ENCODE measurements at places on chromosomes 2 and 18.

- no peak for DNase-seq
Measured at GRCh38 chr2:129764376-129765325, 214.8 kb upstream of the RAB6C start.

GRCh38 chr2:22957446-22957845, 427.5 kb upstream of the KLHL29 start:
- DNase-seq = no peak

DNA sequence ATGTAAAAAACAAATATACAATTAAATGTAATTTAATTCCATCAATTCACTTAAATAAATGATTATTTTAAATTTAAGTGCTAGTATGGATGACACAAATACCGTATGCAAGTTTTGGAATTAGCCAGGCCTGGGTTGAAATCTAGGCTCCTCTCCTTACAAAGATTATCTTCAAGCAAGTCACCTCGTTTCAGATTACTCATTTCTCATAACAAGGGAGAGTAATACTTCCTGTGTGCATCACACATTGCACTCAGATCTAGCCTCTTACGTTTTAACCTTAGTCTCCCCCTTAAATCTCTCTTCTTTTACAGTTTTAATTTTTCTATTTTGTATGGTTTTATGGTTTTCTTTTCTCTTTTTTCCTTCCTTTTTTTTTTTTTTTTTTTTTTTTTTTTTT, 1475.9 kb upstream of the NXPH2 start:
- no peak for DNase-seq

- no peak for DNase-seq
Measured at GRCh38 chr2:152615177-152615576, 102.1 kb downstream of the PRPF40A start.

- DNase-seq = no peak
Measured at GRCh38 chr18:43238429-43238828, 38.9 kb downstream of the SYT4 start.

DNA sequence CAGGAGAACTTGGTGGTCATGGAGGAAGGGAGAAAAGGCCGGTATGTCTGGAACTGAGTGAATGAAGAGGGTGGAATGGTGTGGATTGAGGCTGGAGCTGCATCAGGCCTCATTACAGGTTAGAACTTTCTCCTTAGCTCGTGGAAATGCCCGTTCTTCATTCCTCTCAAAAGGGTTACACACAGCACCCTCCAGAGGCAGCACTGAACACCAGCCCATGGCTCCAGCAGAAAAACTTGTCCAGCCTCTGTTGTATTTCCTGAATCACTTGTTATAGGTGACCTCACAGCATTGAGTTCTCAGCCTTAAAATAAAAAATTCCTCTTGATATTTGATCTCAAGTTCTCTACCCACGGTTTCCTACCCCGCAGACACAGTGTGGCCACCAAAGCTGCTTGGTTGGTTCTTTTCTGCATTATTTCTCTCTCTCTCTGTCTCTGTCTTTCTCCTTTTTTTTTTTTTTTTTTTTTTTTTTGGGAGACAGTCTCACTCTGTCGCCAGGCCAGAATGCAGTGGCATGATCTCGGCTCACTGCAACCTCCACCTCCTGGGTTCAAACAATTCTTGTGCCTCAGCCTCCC, 89.6 kb downstream of the ITGB1BP1 start:
- DNase-seq = peak; percentile 10

DNA sequence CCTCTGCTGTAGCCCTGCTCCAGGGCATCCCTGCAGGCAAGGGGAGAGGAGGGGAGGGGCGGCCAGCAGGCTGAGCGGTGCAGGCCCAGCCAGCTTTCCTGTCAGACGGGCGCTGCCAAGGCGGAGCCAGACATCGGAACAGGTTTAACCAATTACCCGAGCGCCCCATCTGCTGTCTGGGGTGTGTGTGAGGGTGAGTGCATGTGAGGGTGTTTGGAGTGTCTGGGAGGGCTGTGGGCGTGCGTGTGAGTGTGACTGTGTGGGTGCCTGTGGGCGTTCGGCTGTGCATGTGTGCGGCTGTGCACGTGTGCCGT, 20.0 kb downstream of the EMX1 start:
- DNase-seq = no peak

DNA sequence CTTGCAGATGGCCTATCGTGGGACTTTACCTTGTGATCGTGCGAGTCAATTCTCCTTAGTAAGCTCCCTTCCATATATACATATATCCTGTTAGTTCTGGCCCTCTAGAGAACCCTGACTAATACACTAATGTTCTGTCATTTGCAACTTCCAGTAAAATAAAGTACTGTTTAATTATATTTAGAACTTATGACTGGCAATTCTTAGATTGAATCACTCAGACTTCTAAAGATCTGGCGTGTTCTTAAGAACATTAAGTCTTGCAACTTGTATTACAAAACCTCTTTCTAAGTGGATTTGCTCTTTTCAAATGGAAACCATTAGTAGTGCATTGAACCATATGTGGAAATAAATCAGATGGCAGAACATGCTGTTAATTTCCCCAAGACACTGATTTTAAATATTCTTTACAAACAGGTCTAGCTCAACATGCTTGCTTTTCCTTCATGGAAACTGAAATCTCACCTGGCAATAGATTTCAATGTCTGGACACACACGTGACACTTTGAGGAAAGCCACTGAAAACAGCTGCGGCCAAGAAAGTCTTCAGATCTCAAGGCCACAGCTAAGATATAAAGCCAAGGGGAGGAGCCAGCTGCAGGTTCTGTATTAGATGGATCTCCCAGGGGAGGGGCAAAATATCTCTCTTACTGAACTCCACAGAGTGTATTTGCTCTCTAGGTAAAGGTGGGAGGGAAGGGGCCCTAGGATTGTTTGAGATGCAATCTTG, 50.6 kb downstream of the PMAIP1 start:
- DNase-seq = no peak

DNA sequence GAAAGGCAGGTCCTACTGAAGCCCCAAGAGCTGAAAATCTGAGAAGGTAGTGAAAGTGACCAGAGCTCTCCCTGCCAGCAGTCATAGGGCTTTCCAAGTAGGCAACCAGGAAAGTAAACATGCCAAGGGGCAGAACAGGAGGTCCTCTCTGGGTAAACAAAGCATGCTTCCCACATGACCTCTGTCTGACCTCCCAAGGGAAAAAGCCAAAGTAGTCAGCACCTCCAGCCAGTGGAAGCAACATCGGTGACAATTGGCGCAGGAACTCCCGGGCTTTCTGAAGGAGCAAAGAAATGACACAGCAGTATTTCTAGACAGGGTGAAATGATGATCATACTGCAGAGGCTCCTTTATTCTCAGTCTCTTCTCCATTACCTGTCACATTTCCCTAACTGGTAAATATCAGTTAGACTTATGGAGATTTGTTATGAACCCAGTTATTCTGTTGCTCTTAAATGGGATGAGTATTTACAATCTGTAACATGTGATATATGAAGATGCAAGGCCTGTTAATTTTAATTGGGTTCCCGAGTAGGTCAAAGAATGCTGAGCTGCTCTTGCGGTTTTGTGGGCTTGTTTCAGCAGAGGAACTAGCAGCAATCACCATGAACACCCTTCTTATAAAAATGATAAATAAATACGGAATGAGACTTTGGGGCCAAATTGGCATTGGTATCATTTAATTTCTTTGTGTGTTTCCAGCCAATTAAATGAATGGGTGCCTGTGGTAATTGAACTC, 321.0 kb downstream of the RND3 start:
- DNase-seq = no peak

GRCh38 chr2:10407841-10408648, 40.1 kb downstream of the ODC1 start:
- peak; percentile 71 for DNase-seq

DNA sequence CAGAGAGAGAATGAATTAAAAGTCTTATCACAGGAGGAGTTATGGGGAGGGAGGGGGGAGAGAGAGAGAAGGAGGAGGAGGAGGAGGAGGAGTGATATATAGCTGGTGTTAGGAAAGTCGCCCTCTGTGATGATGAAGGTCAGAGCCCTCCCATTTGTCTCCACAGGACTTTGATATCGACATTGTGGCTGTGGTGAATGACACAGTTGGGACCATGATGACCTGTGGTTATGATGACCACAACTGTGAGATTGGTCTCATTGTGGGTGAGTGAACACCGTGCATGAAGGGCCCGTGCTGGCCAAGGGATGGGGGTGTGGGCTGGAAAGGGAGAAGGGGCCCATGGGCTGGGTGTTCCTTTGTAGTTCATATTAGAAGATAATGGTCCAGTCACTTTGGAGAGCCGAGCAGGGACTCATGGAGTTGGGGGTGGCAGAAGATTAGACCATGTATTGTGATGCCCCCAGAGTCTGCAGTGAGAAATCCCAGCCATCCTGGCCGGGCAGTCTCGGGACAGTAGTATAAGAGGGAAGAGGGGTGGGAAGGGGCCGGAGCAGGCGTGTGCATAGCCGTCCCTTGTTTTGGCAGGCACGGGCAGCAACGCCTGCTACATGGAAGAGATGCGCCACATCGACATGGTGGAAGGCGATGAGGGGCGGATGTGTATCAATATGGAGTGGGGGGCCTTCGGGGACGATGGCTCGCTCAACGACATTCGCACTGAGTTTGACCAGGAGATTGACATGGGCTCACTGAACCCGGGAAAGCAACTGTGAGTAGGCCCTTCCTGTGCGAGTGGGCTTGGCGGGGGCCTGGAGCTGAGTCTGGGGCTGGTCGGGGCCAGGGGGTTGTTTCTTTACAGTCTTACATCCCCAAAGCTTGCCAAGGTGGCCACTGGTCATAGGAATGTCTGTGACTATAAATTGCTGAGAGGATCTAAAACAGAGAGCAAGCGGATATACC, 40.0 kb downstream of the HK2 start:
- DNase-seq = no peak

- no peak for DNase-seq
Measured at GRCh38 chr2:88751768-88752167, 60.3 kb downstream of the RPIA start.

GRCh38 chr2:189659734-189660133, 1.5 kb upstream of the ASNSD1 start:
- DNase-seq = no peak

GRCh38 chr2:98347298-98348065, 1.2 kb downstream of the CNGA3 start:
- no peak for DNase-seq

All from stimulated activated CD4-positive, alpha-beta T cell treated with anti-CD3 and anti-CD28 coated beads, Interleukin-15, amount 100 ng/mL, for 48 hours (primary cell).